H9 (cell line): ENCODE measurements at places on chromosomes 3 and 15. TPM values are rescaled to one million over a fixed set of nuclear protein-coding genes. Genes with fewer than 3 reads are reported as not detected.

DNA sequence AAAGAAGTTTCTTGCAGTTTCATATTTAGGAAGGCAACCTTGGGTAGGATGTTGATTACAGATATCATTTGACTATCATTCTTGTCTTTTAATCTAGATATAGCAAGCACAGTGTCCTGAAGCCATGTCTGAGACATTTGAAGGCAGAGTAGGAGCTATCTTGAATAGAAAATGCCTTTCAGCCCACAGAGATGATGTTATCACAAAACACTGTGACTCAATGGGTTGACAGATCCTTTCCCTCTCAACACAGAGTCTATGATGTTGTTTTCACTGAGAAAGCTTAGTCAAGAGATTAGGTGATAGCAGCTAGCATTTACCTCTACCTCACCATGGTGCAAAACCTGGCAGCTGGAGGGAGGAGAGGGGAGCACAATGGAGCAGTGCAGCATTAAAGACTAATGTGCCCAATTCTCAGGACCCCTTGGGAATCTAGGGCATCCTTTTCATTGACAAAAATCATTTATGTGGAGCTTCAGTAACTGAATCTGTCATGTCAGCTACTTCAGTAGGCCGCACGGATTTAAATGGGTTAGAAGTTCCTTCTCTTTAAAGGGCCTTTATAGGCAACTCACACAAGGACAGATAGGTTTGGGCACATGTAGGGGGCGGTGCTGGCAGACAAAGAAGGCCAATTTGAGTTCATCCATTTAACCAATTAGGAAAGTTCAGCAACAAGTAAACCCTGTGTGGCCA, 121.8 kb downstream of the AGBL1 start:
- DNase-seq: no peak

DNA sequence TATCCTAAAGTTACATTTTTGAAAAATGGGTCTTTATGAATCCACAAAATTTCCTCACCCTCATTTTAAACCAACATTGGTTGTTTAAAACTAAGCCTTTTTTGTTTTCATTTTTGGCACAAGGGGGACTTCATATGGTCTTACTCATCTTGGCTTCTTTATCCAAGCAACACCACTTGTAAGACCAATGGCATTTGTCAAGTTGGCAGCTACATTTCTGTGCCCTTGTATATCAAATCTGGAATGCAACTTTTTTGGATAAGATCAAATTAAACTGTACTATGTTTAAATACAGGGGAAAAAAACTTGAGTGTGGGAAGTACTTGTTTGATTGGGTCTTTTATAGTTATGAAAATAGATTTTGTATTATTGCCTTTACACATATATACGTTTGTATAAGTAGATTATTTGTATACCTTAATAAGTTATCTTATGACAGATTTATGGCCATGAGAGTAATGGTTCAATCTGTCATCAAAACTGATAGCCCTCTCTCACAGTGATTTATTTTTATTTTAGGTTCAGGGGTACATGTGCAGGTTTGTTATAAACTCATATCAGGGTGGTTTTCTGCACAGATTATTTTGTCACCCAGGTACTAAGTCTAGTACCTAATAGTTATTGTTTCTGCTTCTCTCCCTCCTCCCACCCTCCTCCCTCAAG, 43.4 kb downstream of the GPR160 start:
- DNase-seq: no peak

GRCh38 chr3:87198774-87199173, 28.3 kb upstream of the CHMP2B start:
- DNase-seq: no peak

Gene FANCD2
- 67.8 and 74.9 TPM in 2 replicates for total RNA-seq

Gene PCOLCE2
- total RNA-seq: 6.8 and 9.2 TPM in 2 replicates

Gene WDR93
- total RNA-seq: not detected in 2 replicates

GRCh38 chr15:92095693-92096092, 242.2 kb downstream of the SLCO3A1 start:
- DNase-seq: no peak

Gene MAGI1
- total RNA-seq: 57.8 and 65.7 TPM in 2 replicates

Gene KNG1
- total RNA-seq: not detected in 2 replicates

- DNase-seq: no peak
Measured at GRCh38 chr3:31664031-31664430, 131.3 kb downstream of the STT3B start.
